ENCODE measurements at places on chromosomes 16 and 17.

- no peak for DNase-seq
Measured at GRCh38 chr17:44775838-44776621, 17.2 kb downstream of the ADAM11 start.

DNA sequence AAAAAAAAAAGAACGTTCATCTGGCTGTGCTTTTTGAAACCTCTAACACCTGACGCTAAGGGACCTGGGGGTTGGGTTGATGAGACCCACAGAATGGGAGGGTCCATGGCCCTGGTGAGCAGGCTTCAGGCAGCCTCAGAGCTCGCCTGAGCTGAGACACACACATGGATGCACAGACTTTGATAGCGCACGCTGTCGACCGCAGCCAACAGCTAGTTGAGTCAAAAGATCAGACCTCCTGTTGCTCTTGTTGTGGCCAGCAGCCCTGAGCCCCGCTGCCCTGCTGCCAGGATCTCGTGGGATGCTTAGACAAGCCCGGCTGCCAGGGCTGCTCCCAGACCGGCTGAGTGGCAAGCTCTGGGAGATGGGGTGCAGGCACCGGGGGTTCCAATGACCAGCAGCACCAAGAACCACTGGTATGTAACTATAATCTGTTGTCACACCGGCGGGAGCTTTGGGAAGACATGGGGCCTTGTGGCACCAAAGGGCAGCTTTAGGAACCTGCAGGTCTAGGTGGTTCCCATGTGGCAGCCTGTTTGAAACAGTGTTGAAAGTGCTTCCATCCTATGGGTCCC is 20.0 kb upstream of the MEAK7 start:
- DNase-seq, result no peak

GRCh38 chr16:86906623-86907022 is 328.3 kb downstream of the FOXL1 start:
- no peak for DNase-seq

DNA sequence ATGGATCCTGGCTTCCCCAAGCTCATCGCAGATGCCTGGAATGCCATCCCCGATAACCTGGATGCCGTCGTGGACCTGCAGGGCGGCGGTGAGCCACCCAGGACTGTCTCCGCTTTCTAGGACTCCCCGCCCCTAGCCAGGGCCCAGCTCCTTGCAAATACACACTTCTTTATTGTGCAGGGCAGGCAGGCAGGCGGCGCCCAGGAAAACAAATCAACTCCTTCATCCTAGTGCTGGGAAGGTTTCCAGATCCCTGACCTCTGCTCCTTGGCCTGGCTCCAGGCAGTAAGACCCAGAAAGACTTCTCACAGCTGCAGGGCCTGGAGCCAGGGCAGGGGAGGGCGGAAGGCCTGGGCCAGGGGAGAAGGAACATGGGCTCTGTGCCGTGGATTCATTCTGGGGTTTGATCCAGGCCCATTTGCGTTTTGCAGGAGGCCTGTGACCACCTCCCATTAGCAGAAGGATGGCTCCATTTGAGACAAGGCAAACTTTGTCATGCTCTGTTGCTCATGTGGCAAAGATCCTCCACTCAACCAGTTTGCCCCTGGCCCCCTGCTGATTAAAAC is 6.0 kb upstream of the LPCAT2 start:
- DNase-seq, result peak; percentile 13

GRCh38 chr17:65467156-65467555 is 94.3 kb downstream of the AXIN2 start:
- no peak for DNase-seq

GRCh38 chr16:55834049-55834448 is 1.2 kb upstream of the CES1 start:
- DNase-seq, result no peak

- DNase-seq, result no peak
Measured at GRCh38 chr16:75379911-75380847, 53.1 kb downstream of the CFDP1 start.

- no peak for DNase-seq
Measured at GRCh38 chr16:2231016-2231931, 5.0 kb upstream of the DNASE1L2 start.

DNA sequence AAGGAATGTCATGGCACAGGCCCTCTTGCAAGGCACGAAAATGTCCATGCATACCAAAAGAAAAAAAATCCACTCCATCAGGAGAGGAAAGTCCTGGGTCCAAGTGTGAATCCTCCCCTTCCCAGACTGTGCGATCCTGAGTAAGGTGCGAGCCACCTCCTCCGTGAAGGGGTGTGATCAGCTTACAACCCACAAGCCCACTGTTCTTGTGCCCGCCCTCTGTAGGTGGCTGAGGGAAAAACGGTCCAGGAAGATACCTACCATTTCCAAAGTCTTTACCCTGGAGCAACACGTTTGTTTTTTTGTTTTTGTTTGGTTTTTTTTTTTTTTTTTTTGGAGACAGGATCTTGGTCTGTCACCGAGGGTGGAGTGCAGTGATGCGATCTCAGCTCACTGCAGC is 116.5 kb downstream of the ZNF423 start:
- DNase-seq, result no peak

- DNase-seq, result no peak
Measured at GRCh38 chr17:69480245-69480644, 65.7 kb downstream of the MAP2K6 start.

DNA sequence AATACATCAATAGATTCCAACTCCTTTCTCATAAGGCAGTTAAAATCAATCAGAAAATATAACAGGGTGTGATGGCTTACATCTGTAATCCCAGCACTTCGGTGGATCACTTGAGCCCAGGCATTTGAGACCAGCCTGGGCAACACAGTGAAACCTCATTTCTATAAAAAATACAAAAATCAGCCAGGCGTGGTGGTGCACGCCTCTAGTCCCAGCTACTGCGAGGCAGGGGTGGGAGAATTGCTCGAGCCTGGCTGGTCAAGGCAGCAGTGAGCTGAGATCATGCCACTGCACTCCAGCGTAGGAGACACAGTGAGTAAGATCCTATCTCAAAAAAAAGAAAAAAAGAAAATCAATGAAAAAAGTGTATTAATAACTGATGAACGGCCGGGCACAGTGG is 258.6 kb downstream of the NTN1 start:
- DNase-seq, result no peak

DNA sequence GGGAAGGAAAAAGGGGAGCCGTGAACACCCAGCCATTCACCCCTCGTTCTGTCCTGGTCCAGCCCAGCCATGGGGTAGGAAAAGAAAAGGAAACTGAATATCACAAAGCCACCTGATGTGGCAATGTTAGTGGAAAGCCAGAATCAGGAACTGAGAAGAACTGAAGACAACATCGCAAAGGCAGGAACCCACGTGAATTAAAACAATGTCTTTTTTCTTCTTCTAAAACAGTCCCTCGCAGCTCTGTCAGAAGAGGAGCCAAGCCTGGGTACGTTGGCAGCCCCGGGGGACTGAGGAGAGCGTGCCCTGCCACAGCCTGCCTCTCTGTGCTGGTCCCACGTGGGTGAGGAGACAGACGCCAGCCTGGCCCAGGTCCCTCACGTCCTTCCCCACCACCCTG is 55.0 kb downstream of the ZNF423 start:
- DNase-seq, result no peak

GRCh38 chr17:69630056-69630635 is 215.6 kb downstream of the MAP2K6 start:
- DNase-seq, result no peak

- peak; percentile 74 for DNase-seq
Measured at GRCh38 chr16:17070882-17071592, 399.7 kb downstream of the XYLT1 start.

- no peak for DNase-seq
Measured at GRCh38 chr17:46764000-46764708, 54.3 kb downstream of the WNT3 start.

DNA sequence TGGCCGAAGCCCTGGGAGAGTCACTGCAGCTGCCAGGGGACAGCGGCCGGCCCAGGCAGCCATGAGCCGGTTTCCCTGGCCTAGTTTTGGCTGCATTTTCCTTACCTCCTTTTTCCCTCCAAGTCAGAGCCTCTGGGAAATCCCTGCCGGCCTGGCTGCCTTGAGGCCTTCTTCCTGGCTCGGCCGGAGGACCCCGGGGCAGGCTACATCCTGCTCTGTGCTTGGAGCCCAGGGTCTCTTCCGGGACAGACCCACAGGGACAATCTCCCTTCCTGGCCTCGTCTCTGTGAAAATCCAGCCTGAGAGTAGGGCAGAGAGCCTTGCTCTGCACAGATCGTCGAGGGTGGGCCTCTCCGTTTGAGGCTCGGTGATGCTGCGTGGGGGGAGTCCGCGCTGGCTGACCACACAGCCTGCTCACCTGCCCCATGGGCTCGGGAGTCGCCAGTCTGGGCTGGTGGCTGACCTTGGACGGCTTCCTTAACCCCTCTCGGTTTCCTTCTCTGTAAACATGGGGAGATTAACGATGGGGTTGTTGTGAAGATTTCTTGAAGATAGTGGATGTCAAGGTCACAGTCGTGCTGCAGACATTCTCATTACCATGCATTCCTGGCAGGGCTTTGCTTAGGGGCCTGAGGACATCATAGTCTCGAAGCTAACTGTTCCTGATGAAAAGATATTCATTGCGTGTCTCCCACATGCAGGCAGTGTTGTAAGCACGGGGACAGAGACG is 34.8 kb upstream of the CIBAR2 start:
- DNase-seq, result no peak

DNA sequence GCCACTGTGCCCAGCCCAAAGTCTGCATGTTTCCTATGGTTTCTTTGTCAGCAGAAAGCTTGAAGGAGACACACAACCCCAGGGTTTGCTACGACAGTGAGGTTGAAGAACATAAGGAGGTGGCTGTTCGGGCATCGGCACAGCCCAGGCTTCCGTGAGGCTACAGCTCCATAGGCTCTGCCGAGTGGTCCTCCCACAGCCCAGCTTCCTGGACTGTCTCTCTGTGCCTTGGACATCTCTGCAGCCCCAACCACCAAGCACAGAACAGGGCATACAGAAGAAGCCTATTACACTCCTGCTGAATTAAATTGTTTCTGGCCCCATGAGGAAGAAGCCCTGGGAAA is 3.2 kb upstream of the HAP1 start:
- DNase-seq, result no peak
